ENCODE measurements at places on chromosomes 6 and 20. TPM values are rescaled to one million over a fixed set of nuclear protein-coding genes. Genes with fewer than 3 reads are reported as not detected.
A peak's percentile ranks its signal among the peaks of the same experiment; 100 is the strongest.

KIAA1755 gene
- total RNA-seq: not detected

- no peak for DNase-seq
Observed at GRCh38 chr20:11832397-11832796, 85.3 kb upstream of the BTBD3 start.

EFCAB8 gene
- total RNA-seq: 1.2 TPM

DEFB132 gene
- total RNA-seq: not detected

GRCh38 chr6:119237177-119237715 is 112.3 kb downstream of the MAN1A1 start:
- no peak for DNase-seq

RCAN2 gene
- not detected for total RNA-seq

GRCh38 chr6:37725957-37726356 is 28.3 kb upstream of the MDGA1 start:
- no peak for DNase-seq

FRK gene
- not detected for total RNA-seq

GRCh38 chr6:123986938-123987337 is 183.3 kb downstream of the NKAIN2 start:
- no peak for DNase-seq

TRMT6 gene
- total RNA-seq: 13.5 TPM

- no peak for DNase-seq
Observed at GRCh38 chr20:57587989-57588377, 27.1 kb downstream of the PCK1 start.

DNA sequence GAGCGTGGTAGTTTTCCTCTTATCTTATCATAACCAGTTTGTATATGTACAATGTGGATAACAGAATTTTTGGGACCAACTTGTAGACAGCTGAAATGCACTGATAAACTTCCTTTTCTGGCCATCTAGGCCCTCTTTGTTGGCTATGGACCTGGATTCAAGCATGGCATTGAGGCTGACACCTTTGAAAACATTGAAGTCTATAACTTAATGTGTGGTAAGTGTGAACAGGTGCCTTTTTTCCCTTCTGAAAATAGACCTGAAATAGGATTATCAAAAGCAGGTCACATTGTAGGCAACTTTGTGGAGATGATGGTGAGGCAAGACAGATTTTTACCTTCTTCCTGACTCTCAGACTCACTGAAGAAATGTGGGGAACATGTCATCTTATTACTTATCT is 67.8 kb downstream of the ENPP1 start:
- no peak for DNase-seq

IL20RA gene
- total RNA-seq: not detected

GRCh38 chr20:22974354-22974753 is 60.8 kb upstream of the SSTR4 start:
- no peak for DNase-seq

- no peak for DNase-seq
Observed at GRCh38 chr6:13253272-13253671, 75.1 kb downstream of the TBC1D7 start.

- DNase-seq: no peak
Observed at GRCh38 chr20:14821251-14821650, 483.8 kb upstream of the FLRT3 start.

GRCh38 chr6:37486121-37486839 is 13.4 kb downstream of the CCDC167 start:
- DNase-seq: no peak

DNA sequence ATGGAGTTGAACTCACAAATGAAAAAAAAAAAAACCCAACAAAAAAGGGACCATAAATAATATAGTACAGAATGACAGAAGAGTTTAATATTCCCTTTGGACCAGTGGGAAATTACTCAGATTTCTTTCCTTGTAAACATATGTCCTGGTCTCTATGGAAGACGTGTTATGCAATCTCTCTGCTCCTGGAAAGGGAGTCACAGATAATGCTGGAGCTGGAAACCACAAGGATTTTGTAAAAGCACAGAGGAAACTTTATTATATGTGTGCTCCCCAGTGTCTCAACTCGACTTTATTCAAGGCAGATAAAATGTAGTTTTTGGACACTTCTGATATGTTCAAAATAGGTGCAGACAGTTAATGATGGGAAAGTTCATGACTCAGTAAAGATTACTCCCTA is 88.1 kb upstream of the ZFP64 start:
- DNase-seq: no peak

DLK2 gene
- 0.76 TPM for total RNA-seq

GRCh38 chr20:38878866-38879265 is 47.4 kb upstream of the FAM83D start:
- DNase-seq: no peak

- no peak for DNase-seq
Observed at GRCh38 chr6:8392569-8392968, 42.8 kb downstream of the SLC35B3 start.

- no peak for DNase-seq
Observed at GRCh38 chr20:16314748-16315159, 258.5 kb downstream of the KIF16B start.

- no peak for DNase-seq
Observed at GRCh38 chr6:43753570-43754183, 16.3 kb upstream of the VEGFA start.

GRCh38 chr6:87943191-87943590 is 104.5 kb upstream of the SPACA1 start:
- no peak for DNase-seq

SPATA25 gene
- 0.54 TPM for total RNA-seq

DNA sequence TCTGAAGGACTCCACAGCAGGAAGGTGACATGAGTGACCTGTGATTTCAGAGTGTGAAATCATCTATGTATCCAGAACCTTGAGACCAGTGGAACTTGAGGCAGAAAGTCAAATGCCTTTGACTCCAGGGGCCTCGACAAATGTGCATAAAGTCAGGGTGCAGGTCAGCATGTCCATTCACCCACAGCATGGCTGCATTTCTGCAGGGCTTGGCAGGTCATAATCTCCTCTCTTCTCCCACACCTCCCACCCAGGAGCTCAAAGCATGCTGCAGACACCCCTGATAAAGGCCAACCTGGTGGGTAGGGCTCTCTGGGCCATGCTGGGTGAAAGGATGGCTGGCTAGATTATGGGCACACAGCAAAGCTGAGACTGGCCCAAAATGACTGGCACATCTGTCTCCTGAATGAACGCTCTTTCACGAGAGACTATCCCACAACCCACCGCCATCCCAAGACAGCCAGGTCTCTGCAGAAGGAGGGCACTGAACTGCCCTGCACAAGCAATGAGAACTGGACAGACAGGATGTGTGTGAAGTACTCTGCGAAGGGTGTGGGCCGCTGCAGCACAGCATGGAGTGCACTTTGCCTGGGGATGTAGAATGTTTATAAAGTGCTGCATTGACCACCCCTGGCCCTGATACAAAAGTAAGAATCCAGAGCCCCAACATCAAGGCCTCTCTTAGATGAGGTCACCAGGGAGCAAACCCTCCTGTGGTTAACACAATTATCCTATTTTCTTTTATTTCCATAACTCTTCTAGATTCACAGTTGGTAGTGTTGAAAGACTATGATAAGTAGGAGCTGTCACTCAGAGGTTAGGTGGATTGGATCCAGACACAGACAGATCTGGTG is 78.2 kb upstream of the NXT1 start:
- DNase-seq: no peak

GRCh38 chr6:33863723-33864440 is 60.1 kb upstream of the MLN start:
- DNase-seq: no peak

NHSL1 gene
- not detected for total RNA-seq

GRCh38 chr20:49484180-49485140 is 2.0 kb upstream of the KCNB1 start:
- peak; percentile 75 for DNase-seq

- DNase-seq: no peak
Observed at GRCh38 chr20:4559906-4560305, 161.8 kb upstream of the PRND start.

ID4 gene
- total RNA-seq: not detected

SEMG1 gene
- not detected for total RNA-seq

- no peak for DNase-seq
Observed at GRCh38 chr6:68635412-68635705, 277 bp downstream of the ADGRB3 start.

DNA sequence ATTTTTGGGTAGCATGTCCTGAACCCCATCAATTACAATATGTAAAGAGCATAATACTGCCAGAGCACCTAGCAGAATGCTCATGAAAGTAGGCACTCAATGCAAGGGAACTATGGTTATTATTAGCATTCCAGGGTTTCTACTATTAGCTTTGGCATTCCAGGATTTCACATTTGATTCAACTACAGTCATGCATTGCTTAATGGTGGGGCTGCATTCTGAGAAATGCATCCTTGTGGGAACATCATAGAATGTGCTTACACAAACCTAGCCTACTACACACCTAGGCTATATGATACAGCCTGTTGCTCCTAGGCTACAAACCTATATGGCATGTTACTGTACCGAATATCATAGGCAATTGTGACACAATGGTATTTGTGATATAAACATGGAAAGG is 247.8 kb downstream of the CD83 start:
- DNase-seq: no peak

PHF3 gene
- total RNA-seq: 103 TPM

DNA sequence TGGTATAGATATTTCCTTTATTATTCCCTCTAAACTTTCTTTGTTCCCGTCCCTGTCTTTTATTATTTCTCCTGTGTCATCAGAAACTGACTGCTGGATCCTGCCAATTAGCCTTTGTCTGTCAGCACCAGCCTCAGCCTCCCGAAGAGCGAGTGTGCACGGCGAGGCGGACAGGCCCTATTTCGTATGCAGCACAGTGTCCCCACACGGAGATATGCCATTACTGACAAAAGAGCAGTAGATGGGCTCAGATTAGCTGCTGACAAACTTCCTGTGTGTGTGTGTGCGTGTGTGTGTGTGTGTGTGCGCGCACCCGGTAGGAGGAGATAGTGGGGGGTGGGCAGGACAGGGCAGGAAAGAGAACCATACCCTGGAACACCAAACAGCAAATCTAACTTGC is 99.5 kb upstream of the ZFP64 start:
- DNase-seq: no peak

DNA sequence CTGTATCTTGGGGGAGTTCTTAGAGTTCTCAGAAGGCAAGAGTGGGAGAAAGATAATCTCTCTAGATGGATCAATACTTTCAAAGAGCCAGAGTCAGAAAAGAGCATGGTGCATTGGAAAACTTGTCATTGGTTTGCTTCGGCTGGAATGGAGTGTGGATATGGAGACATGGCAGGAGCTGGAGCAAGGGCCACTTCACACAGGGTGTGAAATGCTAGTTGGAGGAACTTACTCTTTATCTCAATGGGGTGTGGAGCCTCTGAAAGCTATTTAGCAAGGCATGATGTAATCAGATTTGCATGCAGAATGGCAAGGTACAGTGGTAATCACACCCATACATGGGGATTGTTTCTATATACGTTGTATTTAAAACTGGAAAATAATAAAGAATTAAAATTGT is 31.5 kb upstream of the PAQR8 start:
- DNase-seq: no peak

NFS1 gene
- total RNA-seq: 21.2 TPM

DNA sequence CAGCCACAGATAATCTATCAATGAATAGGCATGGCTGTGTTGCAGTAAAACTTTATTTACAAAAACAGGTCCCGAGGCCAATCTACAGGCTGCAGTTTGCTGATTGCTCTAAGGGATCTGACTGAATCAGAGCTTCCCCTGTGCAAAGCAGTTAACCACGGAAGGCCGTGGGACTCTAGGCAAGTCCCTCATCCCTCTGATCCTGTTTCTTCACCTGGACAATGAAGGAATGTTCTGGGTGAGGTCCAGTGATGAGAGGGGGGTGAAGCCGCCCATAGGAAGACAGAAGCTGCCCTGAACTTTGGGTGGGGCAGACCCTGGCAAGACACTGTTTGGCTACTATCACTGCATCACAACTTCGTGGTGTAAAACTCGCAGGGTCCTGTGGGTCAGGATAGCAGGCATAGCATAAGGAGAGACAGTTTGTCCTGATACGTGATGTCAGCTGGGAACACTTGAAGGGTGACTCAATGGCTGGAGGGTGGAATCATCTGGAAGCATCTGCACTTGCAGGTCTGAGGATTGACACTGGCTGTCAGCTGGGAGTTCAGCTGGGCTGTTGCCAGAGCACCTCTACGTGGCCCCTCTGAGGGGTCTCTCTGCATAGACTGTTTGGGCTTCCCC is 33.3 kb upstream of the TGM2 start:
- no peak for DNase-seq

DNA sequence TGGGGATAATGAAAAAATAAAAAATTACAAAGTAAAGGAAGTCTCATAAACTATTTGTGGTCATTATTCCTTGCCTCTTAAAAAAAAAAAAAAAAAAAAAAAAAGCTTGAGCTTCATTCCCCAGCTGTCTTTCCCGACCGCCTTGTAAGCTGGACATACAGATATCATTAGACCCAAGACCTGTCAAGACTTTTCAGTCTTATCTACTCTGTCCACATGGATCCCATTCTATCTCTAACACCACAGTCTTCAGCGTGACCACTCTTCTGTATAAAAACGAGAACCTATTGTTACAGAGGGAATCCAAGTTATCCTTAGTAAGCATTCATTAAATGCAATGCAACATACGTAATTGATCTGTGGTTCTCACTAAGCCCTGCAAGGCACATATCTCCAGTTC is 423.5 kb downstream of the MEI4 start:
- no peak for DNase-seq

GRCh38 chr6:129513471-129513870 is 196.5 kb downstream of the ARHGAP18 start:
- no peak for DNase-seq

Measured in CD4-positive, CD25-positive, alpha-beta regulatory T cell (primary cell).